ENCODE measurements at places on chromosomes 4 and X.

- no peak for DNase-seq
These were observed 36.3 kb upstream of the PLAC8 start for GRCh38 chr4:83150653-83151330.

DNA sequence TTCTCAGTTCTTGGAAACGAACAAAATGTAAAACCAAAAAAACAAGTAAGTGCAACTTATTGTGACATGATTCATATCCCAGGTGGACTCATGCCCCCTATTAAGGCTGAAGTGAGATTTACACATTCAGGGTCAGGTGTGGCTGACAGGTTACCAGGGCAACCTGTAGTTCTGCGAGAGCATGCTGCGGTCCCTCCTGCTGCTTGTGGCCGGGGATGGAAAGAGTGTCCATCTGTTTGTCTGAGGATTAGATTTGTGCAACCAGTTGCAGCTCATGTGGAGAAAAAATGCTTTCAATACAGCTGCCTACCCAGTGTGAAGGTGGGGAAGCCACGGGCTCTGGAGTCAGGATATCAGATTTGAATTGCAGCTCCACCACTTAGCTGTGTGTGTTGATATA lies 78.8 kb downstream of the FAM184B start:
- no peak for DNase-seq

DNA sequence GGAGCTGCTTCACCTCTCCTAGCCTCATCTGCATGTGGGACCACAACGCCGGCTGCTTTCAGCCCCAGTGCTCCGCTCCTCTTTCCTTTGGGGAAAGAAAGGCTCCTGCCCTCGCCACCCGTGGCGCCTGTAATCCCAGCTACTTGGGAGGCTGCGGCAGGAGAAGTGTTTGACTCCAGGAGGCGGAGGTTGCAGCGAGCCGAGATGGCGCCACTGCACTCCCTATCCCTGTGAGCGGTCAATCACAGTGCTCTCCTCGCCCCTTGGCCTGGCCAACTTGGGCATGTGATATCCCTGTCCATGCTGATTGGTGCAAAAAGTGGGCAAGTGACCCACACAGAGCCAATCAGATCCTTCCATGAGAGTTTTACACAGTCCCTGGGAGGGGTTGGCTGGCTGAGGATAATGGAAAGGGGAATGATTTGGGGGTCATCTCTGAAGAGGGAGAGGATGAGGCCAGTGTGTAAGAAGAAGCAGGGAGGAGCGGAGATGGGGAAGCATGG lies 56.2 kb downstream of the WFS1 start:
- DNase-seq = no peak

DNA sequence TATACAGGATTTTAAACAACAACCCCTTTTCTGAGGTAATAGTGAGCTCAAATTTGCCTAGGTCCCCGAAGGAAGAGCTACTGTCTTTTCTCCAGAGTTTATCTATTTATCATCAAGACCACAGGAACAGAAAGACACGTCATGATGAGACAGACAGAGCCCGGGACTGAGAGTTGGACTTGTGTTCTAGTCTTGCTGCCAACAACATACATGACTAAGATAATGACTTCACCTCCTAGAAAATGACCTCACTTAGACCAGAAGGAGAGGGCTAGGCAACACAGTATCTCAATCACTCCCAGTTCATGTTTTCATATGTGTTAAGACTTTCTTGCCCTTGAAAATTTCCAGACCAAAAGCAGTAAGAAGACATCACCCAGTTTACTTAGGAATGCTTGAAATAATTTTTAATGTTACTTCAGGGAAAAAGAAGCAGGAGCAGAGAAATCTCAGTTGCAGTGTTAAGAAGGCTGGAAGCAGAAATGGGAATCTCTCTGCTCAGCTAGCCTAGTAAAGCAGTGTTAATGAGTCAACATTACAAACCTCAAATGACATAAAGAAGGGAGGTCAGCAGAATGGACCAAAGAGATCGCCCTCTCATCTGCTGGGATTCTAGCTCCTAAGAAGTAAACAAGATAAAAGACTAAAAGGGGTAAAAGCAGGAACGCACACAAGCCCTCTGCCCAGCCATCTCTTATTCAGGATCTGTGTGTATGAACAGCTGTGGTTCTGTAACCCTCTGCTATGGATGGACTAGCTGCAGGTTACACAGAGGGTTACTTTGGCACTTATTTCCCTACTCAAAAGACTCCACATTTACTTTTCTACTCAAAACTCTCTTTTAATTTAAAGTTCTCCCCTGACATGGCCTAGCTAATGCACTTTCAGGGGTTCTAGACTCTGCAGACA lies 24.8 kb downstream of the PDGFC start:
- DNase-seq = no peak

DNA sequence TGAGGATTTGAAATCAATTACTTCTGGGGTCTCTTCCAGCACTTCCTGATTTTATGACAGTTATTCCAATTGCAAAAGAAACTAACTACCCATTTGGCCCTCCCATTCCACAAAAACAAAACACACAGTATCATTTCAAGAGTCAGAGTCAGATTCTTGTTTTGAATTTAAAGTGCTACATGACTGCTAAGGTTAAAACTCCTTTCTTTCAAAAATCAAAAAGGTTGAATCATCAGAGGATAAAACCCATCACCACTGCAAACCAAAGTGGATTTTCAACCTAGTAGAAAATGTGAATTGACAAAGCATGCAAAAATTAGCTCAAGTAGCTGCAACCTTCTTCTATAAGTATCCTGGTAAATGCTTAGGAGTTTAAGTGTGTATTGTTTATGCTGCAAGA lies 67.4 kb downstream of the DHX15 start:
- DNase-seq = no peak

- DNase-seq = no peak
These were observed 216.8 kb upstream of the PSAPL1 start for GRCh38 chr4:7651461-7651921.

GRCh38 chrX:2965965-2966364 lies 36.8 kb upstream of the ARSD start:
- no peak for DNase-seq

DNA sequence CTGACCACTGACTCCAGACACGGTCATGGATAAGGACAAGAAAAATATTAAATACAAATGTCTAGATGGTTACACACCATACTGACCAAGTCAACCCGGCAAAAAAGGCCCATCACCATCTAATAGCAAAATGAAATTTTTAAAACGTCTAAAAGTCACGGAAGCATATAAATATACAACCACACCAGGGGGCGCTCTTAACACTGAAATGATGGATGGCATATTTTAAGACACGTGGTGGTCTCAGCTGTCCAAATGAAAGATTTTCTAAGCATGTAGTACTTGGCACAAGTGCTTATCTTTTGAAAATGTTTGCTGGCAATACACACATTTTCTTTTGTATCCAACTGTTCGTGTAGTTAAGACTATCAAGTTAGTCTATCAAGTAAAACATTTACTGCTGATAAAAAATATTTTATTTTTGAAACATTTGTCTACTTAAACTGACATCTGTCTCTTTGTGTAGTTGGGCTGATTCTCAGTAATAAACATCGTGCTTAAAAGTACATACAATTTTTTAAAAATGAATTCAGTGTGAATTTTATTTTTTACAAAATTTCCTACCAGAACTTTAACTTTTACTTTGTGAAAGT lies 64.6 kb downstream of the COX7B2 start:
- no peak for DNase-seq

DNA sequence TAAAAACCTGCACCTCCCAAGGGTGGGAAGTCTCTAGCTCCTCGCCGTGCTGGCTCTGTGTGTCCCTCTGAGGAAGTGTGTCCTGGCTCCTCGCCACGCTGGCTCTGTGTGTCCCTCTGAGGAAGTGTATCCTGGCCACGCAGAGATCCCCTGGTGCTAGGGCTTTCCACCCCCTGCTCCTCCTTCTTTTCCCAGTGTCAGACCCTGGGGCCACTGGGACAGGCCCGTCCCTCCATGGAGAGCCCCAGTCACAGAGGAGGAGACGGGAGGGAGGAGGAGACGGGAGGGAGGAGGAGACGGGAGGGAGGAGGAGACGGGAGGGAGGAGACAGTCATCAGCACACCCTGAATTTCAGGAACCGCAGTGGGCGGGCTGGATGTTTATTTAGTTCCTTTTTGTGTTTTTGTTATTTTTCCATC lies 53.8 kb upstream of the HGFAC start:
- no peak for DNase-seq

- no peak for DNase-seq
These were observed 66.7 kb downstream of the FAM120C start for GRCh38 chrX:54116391-54116790.

GRCh38 chr4:7960790-7961655 lies 21.4 kb upstream of the AFAP1 start:
- no peak for DNase-seq

DNA sequence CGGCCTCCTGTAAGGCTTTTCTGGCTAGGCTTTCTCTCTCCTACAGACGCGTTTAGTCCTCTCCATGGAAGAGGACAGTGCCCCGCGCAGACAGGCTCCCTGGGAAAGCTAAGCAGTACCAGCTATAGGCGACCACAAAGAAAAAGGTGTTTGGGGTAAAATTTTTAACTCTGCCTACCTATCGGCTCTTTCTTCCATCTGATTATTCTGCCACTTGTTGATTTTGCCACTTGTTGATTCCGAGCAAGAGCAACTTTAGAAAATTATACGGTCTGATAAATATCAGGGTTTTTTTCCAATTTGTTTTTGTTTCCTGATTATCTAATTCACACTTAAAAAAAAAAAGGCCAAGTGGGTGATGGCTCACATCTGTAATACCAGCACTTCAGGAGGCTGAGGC lies 1600.5 kb upstream of the TENM3 start:
- no peak for DNase-seq

DNA sequence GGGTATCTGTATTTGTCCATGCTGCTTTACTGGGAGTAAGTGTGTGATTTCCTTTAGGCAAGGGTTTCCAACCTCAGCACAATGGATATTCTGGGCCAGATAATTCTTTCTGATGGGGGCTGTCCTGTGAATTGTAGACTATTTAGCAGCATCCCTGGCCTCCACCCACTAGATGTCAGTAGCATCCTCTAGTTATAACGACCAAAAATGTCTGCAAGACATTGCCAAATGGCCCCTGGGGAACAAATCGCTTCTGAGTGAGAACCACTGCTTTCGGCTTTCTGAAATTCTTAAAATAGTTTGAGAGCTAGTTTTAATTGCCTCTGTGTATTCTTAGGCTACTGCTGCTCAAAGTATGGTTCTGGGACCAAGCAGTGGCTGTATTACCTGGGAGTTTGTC lies 81.2 kb upstream of the GPM6B start:
- DNase-seq = no peak

DNA sequence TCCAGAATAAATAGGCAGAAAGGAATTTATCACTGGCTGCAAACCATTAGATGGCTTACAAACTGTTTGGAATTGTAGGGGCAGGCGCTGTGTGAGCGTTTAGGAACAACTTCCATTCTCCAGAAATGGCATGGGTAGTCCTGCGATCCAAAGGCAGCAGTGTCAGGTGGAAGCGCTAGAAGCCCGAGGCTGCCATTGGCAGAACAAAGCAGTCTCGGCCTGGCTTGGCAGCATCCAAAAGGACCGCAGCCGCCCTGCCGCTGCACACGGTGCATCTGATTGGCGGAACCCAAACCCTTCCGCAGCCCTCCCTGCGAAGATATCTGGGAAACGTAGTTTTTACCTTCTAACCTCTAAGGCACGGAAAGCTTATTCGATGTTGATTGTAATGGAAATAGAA lies 23.6 kb upstream of the YTHDC1 start:
- no peak for DNase-seq

GRCh38 chr4:39855909-39856512 lies 121.7 kb downstream of the PDS5A start:
- DNase-seq = no peak

DNA sequence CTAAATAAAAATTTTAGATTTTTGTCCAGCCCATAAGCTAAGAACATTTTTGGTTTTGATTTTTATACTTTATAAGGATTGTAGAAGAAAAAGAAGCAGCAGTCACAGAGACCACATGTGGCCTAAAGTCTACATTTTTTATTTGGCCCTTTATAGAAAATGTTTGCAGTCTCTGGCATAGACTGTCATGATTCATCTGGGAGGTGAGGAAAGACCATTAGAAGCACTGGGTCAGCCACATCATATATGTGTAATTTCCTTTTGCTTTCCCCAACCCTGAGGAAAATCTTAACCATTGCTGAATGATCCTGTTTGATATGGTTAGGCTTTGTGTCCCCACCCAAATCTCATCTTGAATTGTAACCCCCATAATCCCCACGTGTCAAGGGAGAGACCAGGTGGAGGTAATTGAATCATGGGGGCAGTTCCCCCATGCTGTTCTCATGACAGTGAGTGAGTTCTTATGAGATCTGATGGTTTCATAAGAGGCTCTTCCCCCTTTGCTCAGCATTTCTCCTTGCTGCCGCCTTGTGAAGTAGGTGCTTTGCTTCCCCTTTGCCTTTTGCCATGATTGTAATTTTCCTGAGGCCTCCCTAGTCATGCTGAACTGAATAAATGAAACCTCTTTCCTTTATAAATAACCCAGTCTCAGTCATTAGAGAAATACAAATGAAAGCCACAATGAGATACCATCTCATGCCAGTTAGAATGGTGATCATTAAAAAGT lies 12.1 kb upstream of the COPS4 start:
- DNase-seq = no peak

GRCh38 chr4:119652998-119653397 lies 24.4 kb upstream of the PDE5A start:
- DNase-seq = no peak

GRCh38 chr4:121594796-121595526 lies 101.8 kb downstream of the ANXA5 start:
- no peak for DNase-seq

DNA sequence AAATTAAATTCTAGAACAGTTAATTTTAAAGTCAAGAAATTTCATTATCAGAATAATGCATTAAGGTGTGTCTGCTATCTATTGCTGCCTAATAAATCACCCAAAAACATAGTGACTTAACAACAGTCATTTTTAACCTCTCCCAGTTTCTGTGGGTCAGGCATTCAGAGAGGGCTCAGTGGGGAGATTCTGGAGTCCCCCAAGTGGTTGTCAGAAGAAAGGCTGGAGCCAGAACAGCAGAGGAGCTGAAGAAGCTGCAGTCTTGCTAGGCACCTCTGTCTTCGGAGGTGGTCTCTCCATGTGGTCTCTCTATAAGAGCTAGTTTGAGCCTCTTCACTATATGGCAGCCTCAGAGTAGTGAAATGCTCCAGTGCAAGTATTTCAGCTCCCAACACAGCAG lies 9.3 kb upstream of the HOPX start:
- DNase-seq = no peak

DNA sequence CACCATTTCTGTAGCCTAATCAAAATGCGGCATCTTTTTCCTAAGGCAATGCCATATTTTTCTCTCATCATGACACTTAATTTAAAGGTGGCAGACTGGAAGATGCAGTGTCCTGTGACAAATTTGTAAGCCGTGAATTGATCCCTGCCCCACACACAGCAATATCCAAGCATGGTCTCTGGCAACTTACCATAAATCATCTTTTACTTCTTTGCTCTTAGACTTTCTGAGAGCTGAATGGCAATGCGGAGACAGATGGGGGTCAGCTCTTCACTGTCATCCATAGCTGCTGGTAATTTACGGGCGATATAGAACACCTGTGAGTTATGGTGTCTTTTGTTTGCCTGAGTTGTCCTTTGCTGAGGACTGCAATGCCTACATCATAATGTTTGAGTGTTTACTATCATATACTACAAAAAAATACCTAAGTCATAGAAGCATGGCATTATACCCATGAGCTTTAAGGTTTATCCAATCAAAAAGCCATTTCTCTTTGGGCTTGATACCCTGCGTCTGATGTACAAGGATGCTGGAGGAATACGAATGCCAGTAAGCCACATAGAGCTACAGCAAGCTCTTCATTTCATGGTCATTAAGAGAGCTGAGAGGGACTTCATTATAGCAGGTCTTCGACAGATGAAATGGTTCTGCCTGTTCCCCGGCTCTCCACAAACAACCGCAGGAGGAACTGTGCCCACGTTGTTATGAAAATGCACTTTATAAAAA lies 148.1 kb downstream of the TRIML1 start:
- DNase-seq = no peak

- DNase-seq = no peak
These were observed 8.7 kb downstream of the PYURF start for GRCh38 chr4:88514557-88515511.
